Pancreas (tissue), 10 donors: ENCODE measurements at places on chromosomes 16 and 17. TPM values are rescaled to one million over a fixed set of nuclear protein-coding genes. Genes with fewer than 3 reads are reported as not detected.

GRCh38 chr17:77321649-77322513 lies 181.1 kb downstream of the SEC14L1 start:
- no peaks in the 10 kb centered on the region for H3K4me1 ChIP-seq
- no peaks in the 10 kb centered on the region for H3K36me3 ChIP-seq
- no peaks in the 10 kb centered on the region for H3K27me3 ChIP-seq

DNA sequence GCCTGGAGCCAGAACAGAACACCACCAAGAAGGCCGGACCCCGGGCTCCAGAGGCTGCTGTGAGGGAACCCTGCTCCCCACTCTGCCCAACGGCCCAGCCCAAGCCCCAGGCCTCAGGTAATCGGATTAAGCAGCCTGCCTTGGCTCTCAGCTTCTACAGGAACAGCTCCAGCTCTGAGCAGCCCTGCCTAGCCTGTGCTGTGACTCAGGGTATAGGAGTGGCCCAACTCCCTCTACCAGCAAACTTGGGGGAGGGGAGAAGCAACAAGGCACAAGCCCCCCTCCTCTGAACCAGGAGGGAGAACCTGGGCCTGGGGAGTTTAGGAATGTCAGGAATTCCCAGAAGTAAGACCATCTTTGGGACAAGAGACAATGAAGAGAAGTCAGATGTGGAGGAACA lies 849 bp upstream of the SOX15 start:
- no peak overlapping the region for H3K27ac ChIP-seq
- DNase-seq = no peak
- H3K27me3 ChIP-seq = no peaks in the 10 kb centered on the region
- peaks cover 46% of the 10 kb centered on the region for H3K36me3 ChIP-seq

DNA sequence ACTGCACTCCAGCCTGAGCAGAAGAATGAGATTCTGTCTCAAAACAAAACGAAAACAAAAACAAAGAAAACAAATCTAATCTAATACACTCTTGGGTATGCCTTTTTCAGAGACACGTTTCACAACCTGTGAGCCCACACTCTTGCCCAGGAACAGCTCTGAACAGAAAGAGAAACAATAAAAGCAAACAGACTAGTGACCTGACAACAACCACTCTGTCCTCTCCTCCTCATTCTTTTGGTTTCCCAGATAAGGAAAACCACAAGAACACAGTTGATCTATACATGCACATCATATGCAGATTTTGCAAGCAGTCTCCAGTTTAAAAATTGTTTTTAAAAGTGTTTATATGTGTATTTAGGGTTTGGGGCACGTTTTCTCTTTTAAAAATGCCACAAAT lies 1.3 kb downstream of the MKS1 start:
- H3K4me1 ChIP-seq = no peaks in the 10 kb centered on the region
- no peak for DNase-seq
- H3K27ac ChIP-seq = no peak overlapping the region
- H3K36me3 ChIP-seq = no peaks in the 10 kb centered on the region
- no peak overlapping the region for H3K4me3 ChIP-seq

- H3K4me1 ChIP-seq = no peaks in the 10 kb centered on the region
- no peak overlapping the region for H3K4me3 ChIP-seq
- H3K27ac ChIP-seq = no peak overlapping the region
- DNase-seq = no peak
Observed at GRCh38 chr16:58428621-58429542, 36.6 kb downstream of the GINS3 start.

C16orf96 gene
- total RNA-seq = 0.37 TPM

SLC6A2 gene
- not detected for total RNA-seq

B4GALNT2 gene
- total RNA-seq = not detected

- H3K36me3 ChIP-seq = peaks cover 26% of the 10 kb centered on the region
- H3K27me3 ChIP-seq = no peaks in the 10 kb centered on the region
- H3K27ac ChIP-seq = no peak overlapping the region
- DNase-seq = peak; percentile 61
Observed at GRCh38 chr16:75296606-75297005, 45.2 kb upstream of the BCAR1 start.

USB1 gene
- total RNA-seq = 16.9 TPM
